ENCODE measurements at places on chromosomes 12 and 14.
A peak's percentile ranks its signal among the peaks of the same experiment; 100 is the strongest.

DNA sequence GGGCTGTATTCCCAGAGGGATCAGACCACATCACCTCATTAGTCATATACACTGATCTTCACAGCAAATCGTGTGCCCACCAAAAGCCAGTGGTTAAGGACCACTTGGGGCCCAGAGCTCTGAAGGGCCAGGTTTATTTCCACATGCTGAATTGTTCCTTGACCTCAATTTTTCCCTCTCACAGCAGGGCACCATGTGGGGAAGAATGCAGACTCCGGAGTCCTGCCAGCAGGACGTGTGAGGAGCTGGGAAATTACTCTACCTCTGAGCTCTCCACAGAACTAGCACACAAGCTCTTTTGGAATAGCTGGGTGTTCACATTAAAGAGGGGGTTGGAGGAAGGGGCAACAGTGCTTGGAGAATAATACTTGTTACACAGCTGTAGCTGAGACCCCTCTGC, 57.6 kb upstream of the SEL1L start:
- no peak for DNase-seq

GRCh38 chr12:120100630-120101029, 15.9 kb downstream of the RAB35 start:
- DNase-seq = no peak

DNA sequence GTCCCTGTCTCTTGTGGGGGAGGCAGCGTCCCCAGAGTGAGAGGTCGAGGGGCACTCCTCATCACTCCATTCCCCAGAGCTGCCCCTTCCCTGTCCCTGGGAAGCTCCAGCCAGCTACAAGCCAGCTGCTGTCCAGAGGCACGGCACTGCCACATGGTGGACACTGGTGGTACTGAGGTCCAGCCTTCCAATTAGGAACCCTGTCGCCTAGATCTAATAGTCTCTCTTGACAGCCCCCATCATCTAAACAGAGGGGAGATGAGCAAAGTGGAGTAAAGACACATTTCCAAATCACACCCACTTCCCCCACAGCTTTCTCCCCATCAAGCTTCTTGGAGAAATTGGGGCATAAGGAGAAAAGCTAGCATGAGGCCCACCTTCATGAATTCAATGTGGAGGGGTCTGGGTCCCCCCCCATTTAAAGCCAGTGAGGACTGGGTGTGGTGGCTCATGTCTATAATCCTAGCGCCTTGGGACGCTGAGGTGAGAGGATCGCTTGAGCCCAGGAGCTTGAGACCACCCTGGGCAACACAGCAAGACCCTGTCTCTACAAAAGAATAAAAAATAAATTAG, 2.1 kb upstream of the INHBE start:
- DNase-seq = peak; percentile 54

GRCh38 chr14:70999117-70999516, 91.9 kb downstream of the PCNX1 start:
- DNase-seq = no peak

DNA sequence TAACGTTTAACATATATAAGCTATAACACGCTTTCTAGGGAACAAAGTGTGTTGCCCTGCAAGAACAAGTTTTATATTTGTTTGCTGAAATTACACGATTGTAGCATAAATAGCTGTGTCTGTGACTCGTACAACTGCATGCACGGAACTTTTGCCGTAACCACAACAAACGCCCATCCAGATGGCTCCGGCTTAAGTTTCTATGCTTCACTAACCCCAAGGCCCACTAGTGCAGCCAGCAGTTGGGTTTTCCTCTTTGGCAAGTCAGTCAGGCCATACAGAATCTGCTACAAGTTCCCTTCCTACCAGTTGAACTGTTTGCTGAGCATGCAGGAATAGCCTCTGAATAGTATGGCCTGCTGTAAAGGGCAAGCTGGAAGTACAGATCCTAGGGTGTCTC, 12.1 kb downstream of the CSRP2 start:
- peak; percentile 9 for DNase-seq

- DNase-seq = no peak
These were observed 15.6 kb downstream of the AGAP2 start for GRCh38 chr12:57722716-57723629.

GRCh38 chr12:26247873-26248272, 52.5 kb downstream of the SSPN start:
- DNase-seq = no peak

- no peak for DNase-seq
These were observed 1085.4 kb downstream of the SLC6A15 start for GRCh38 chr12:83827193-83827592.

GRCh38 chr14:38171197-38171596, 36.5 kb upstream of the SSTR1 start:
- peak; percentile 71 for DNase-seq

DNA sequence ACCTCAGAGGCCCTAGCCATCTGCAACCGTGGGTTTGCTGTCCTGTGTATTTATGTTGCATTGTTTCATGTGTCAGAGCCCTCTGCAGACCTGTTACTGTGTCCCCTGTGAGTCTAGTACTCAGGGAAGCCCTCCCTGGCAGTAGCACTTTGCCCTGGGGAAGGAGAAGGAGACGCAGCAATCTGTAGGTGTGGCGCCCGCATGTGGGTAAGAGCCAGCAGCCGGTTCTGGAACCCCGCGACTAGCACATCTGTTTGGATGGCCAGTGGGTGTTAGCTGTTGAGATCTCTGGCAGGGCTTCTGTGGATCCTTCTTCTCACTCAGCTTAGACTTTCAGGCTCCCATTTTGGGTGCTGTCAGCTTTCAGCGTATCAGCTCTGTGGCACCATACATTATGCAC, 57.0 kb downstream of the TECPR2 start:
- DNase-seq = no peak

GRCh38 chr12:105227879-105228278, 8.1 kb downstream of the APPL2 start:
- no peak for DNase-seq

DNA sequence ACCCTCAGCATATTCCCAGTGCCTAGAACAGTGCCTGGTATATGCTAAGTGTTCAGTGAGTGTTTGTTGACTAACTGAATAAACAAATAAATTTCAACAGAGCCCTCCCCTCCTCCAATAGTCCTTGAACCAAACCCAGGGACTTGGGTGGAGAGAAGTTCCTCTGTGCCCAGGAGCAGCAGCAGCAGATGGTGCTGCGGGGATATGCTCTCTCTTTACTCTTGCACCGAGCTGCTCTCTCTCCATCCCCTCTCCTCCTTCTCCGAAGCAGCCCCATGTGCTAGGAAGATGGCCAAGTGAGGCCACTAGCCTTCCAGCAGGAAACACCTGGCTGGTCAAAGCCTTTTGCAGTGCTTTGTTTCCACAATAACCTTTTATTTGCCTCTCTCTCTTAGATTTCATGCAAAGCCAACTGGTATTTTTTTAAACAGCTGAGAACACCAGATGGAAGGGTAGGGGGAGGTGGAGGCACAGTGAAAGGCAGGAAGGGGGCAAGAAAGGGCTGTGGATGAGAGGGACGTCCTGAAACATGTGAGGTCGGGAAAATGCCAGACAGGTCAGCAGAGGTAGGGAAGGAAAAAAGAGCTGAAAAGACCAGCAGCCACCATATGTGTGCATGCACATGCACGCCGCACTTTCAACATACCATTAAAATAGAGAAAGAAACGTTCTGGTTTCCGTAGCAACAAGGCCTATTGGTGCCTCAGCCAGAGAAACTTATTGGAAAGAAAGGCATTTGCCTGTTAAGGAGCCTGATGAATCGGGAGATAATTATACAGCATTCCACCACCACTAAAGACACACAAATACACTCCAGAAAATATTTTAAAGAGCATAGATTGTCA, 78.9 kb downstream of the EMP1 start:
- no peak for DNase-seq

DNA sequence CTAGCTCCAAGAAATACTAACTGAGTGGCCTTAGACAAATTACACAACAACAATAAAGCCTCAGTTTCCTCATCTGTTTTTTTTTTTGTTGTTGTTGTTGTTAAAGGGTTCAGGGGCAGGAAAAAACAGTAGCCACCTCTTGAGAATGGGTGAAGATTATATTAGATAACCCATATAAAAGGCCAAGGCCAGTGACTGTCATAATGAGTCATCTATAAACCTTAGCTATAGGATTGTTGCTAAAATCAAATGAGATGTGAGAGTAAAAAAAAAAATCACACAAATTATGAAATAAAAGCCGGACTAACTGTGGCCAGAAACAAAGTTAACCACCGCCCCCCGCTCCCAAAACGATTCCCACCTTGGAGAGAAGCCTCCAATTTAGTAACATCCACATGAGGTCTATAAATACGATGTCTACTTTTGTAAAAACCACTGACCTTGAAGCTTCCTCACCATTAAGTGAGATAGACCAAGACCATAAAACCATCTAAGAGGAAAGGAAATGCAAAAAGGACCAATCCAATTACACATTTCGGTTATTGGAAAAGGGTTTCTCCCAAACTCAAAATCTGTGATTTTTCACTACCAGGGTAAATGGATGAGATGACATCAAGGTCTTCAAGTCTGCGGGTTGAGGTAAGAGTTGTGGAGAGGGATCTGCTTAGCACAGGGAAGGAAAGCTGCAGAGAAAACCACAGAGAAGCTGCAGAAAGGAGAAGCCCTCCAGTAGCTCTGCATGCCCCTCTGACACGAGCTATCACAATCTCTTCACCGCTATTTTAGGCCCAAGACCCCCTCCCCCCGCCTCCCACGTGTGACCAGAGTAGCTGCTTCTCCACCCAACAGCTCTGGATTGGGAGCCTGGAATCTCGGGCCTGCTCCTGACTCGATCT, 1.0 kb downstream of the NAA25 start:
- DNase-seq = no peak

DNA sequence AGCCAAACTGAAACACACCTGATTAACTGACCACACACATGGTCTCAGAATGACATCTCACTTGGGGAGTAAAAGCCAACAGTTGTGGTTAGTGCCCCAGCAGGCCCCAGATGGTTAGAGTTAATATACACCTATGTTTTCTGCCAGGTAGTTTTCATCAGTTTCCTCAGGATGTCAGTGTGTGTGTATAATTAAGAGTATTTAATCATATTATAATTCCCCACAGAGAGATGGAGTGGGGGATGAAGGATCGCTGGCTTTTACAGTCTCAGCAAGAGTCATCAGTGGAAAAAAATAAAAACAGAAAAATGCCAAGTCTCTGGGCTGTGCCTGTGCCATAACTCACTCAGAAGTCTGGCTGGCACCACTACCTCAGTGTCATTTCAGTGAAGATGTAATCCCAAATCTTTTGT, 412.5 kb downstream of the ZFP36L1 start:
- no peak for DNase-seq

- no peak for DNase-seq
These were observed 191.9 kb downstream of the LRIG3 start for GRCh38 chr12:58728397-58728796.

- DNase-seq = no peak
These were observed 205.2 kb downstream of the SLC41A2 start for GRCh38 chr12:104752881-104753280.

GRCh38 chr12:45852508-45852907, 123.0 kb downstream of the ARID2 start:
- no peak for DNase-seq

DNA sequence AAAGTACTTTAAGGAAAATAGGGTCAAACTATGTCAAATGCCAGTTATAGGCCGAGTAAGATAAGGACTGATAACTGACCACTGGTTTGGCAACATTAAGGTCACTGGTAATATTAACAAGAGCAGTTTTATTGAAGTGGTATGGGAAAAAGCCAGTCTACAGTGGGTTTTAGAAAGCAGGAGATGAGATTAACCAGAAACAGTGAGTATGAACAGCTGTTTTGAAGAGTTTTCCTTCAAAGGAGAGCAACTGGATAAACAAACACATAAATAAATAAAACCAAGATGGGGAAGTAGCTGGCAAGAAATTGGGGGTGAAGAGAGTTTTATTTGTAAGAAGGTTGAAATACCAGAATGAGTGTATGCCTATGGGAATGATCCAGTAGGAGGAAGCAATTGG, 30.3 kb downstream of the KITLG start:
- DNase-seq = no peak

- DNase-seq = no peak
These were observed 30.7 kb downstream of the FLVCR2 start for GRCh38 chr14:75609116-75609515.

GRCh38 chr12:100266585-100266834, 369 bp downstream of the DEPDC4 start:
- no peak for DNase-seq

- DNase-seq = no peak
These were observed 32.2 kb upstream of the NUBPL start for GRCh38 chr14:31529053-31529452.

GRCh38 chr12:114500775-114501473, 95.0 kb upstream of the TBX5 start:
- DNase-seq = no peak

GRCh38 chr12:105382771-105383622, 52.5 kb downstream of the C12orf75 start:
- DNase-seq = peak; percentile 62

- no peak for DNase-seq
These were observed 126.7 kb downstream of the TMEM132D start for GRCh38 chr12:129776977-129777667.

- no peak for DNase-seq
These were observed 92.9 kb upstream of the NEDD1 start for GRCh38 chr12:96814200-96814599.

GRCh38 chr14:34851395-34851794, 23.8 kb downstream of the BAZ1A start:
- DNase-seq = no peak

GRCh38 chr14:32374155-32374554, 45.1 kb downstream of the AKAP6 start:
- no peak for DNase-seq

DNA sequence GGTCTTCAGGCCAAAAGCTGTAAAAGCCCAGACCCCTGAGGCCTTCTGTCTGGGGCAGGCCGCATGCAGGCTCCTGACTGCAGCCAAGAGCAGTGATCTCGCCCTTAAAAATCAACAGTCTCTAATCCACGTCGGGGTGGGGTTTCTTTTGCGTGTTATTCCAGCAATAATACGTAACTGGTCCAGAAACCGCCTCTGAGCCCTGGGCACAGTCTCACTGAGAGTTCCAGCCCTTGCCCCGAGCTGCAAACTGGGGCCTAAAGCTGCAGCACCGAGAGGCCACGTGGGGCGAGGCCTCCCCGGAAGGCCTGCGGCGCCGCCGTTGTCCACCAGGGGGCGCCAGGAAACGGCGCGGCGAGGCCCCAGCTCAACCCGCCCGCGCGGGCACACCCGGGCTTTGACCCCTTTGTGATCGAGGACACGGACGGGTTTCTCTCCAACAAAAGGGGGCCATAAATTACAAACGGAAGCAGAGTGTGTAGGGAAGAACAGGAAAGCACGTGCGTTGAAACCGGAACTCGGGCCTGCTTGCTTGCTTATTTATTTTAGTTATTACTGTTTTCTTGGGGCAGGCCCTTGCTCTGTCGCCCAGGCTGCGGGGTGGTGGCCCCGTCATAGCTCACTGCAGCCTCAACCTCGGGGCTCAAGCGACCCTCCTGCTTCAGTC, 87.2 kb downstream of the NINJ2 start:
- DNase-seq = peak; percentile 30

GRCh38 chr14:102909462-102909861, 13.0 kb upstream of the AMN start:
- DNase-seq = no peak
